Stimulated activated CD8-positive, alpha-beta memory T cell treated with anti-CD3 and anti-CD28 coated beads, Interleukin-7, amount 100 ng/mL, for 1 hour (primary cell): ENCODE measurements at places on chromosomes 13 and 19.

- DNase-seq = no peak
These were observed at the start of gene ZBTB32 for GRCh38 chr19:35704218-35704617. TSS of gene ZBTB32 (plus strand) at chr19:35704558. CDS start at chr19:35714627, 10,069 bp downstream.

DNA sequence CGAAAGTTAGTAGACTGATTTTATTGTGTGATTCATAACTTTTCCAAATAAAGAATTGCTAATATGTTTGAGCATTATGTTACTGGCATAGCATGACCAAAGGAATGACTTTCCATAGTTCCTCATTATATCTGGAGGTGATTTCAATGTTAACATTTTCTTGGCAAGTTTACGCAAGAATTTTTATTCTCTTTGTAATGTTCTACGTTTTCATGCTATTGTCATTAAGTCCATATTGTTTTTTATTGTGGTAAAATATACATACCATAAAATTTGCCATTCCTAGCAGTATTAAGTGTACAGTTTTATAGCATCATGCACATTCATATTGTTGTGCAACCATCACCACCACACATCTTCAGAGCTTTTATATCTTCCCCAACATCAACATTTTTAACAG, 14.8 kb downstream of the KCTD12 start:
- DNase-seq = no peak

GRCh38 chr19:42386974-42387707, 3.0 kb downstream of the CNFN start:
- DNase-seq = peak; percentile 31

GRCh38 chr19:48896191-48896720, 2.3 kb downstream of the TULP2 start:
- DNase-seq = no peak

GRCh38 chr19:56973713-56974555, 133.4 kb upstream of the PEG3 start:
- no peak for DNase-seq

GRCh38 chr13:113978741-113979481, 5.0 kb upstream of the C13orf46 start:
- no peak for DNase-seq

GRCh38 chr13:33125821-33126570, 109.8 kb downstream of the KL start:
- no peak for DNase-seq

DNA sequence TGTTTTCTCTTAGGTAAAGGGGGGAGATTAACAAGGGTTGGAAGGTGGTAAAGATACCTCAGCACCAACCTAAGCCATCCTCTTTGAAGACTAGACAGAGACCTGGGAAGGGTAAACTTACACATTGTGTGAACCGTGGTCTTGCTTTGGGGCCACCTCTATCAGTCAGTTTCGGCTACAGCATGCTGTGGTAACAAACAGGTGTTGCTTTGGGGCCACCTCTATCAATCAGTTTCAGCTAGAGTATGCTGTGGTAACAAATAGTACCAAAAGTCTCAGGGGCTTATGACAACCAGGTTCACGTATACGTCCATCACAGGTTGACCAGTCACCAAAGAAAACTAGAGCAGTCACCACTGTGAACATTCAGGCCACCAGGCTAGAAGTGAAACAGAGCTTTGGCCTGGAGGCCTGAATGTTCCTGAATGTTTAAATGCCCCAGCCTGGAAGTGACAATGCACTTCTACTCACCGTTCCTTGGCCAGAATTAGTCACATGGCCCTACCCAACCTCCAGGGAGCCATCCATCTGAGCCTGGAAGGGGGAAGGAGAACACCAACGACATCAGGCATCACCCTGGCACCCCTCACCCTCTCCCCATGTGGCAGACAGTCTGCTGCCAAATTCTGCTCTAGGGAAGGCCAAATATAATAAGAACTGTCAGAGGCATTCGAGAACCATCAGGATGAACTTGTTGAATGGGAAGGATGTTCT, 3.8 kb downstream of the FXYD7 start:
- no peak for DNase-seq

GRCh38 chr19:55503502-55504251, 15.4 kb downstream of the SSC5D start:
- DNase-seq = peak; percentile 92
